Stimulated activated memory B cell treated with anti-CD40 and anti-IgM and Interleukin-4, amounts not matched to agents 10 μg/mL and 1 μg/mL and 100 μg/mL, for 72 hours (primary cell): ENCODE measurements at places on chromosomes 7 and 10.

DNA sequence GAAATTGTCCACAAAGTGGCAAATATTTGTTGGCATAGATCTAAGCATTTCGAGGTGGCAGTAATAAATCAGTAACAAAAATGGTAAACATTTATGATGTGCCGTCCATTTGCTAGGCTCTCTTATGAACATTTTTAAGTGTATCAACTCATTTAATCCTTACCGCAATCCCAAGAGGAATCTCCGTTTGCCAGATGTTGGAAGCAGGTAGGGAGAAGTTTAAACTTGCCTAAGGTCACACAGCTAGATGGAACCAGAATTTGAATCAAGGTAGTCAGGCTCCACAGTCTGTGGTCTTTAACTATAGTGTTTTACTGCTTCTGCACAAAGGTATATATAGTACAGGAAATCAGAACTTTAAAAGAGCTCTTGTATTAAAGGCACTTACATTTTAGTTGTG, 2.6 kb downstream of the MKLN1 start:
- no peak for ATAC-seq

- ATAC-seq = no peak
Measured at GRCh38 chr7:170551-171363, 21.6 kb upstream of the FAM20C start.

- no peak for ATAC-seq
Measured at GRCh38 chr10:111319866-111320265, 243.0 kb downstream of the ADRA2A start.

GRCh38 chr10:123926401-123927264, 35.0 kb upstream of the CPXM2 start:
- peak; percentile 62 for ATAC-seq

GRCh38 chr7:119826547-119826946, 446.4 kb upstream of the KCND2 start:
- ATAC-seq = no peak

DNA sequence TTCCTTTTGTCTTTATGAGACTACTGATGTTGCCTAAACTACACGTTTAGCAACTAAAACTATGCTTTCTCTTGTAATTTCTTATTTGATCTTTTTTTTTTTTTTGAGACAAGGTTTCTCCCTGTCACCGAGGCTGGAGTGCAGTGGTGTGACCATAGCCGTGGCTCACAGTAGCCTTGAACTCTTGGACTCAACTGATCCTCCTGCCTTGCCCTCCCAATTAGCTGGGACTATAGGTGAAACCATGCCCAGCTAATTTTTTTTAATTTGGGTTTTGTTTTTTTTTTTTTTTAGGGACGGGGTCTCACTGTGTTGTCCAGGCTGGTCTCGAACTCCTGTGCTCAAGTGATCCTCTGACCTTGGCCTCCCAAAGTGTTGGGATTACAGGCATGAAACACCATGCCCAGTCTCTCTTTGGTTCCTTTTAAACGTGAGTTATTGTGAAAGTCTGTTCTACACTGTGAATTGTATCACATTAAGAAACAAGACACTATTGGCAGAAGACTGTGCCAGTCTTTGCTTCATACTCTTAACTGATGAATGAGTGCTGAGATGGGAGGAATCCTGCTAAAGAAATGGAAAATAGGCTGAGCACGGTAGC, 6.4 kb downstream of the TMEM248 start:
- ATAC-seq = no peak

GRCh38 chr7:12133865-12134264, 77.2 kb upstream of the TMEM106B start:
- no peak for ATAC-seq

GRCh38 chr7:158997110-158997453, 140.7 kb downstream of the DYNC2I1 start:
- no peak for ATAC-seq

DNA sequence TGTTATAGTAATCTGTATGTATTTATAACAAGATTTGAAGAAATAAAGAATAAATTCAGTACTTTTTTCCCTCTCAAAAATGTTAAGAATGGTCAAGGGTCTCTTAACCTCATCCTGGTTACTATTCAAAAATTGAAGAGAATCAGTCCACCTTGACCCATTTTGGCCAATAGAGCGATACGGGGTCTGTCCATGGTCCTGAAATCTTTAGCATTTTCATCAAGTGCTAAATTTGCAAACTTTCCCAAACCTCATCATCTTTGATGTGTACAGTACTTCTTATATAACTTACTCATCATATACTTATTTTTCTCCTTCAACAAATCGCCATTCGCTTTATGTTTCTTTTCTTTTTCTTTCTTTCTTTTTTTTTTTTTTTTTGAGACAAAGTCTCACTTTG, 23.6 kb downstream of the TMEM178B start:
- ATAC-seq = no peak

DNA sequence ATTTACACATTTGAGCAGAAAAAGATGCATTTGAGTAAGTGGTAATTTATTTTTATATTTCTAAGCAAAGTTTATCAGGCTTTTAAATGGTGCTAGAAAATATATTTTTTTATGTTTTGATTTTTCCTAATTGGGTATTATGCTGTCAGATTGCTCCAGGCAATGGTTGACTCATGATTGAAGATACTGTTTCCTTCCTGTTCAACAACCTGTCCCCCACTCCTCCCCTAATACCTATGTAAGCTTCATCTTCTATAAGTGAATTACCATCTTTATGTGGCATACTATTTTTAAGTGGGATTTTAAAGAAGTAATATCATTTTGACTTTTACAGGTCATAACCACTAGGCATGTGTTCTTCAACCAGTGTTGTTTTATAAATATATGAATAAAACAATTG, 21.4 kb downstream of the TSPAN13 start:
- no peak for ATAC-seq

DNA sequence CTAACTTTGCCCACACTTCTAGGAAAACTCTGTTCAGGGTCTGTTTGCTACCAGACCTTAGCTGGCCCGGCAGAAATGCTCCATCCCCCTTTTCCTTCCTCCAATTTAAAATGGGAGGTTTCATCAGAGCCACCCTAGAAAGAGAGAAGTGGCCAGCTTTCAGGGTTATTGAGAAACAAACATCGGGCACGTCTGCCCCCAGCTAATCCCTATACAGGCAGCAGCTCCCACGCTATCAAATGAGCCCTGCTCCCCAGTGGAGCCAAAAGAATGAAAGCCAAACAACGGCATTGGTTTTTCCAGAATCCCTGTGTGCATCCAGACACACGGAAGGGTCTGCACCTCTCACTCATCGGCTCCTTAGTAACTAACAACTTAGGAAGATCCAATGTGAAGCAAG, 132.5 kb downstream of the GRID1 start:
- ATAC-seq = no peak

- no peak for ATAC-seq
Measured at GRCh38 chr7:19491821-19492452, 216.9 kb downstream of the POLR1F start.

DNA sequence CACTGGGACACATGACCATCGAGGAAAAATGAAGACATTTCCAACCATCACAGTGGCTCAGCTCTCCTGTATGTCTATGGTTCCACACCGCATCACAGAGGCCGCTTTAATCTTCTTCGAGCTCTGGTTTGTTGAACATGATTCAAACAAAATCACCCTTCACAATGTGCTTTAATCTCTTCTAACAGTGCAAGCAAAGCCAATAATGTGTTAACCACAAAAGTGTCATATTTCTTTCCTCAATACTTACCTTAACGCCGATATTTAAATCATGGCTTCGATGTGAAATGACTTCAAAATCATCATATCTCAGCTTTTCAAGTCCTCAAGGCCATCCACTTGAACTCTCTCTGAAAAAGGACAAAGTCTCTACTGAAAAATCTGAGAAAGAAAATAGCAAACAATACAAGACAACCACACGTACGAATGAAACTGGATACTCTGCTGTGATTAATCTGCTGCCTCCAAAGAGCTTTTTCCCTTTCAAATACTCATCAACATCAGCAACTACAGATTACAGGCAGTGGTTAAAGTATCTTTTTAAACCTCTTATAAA, 23.0 kb upstream of the SVIL start:
- no peak for ATAC-seq

DNA sequence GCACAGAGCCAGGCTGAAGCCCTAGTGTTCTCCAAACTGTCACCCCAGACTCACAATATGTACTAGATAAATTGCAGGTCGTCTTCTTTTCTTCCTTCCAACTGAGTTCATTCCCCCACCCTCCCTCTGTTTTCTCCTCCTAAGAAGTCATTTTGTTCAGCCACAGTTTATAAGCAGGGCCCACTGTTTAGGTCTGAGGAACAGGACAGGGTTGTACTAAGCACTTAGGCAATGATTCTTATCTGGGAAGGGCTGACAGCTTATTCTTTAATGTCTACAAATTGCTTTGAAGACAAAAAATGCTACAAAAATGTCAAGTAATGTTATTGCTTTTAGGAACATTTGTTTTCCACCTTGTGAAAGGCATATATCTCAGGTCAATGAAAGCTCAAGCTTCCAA, 59.1 kb downstream of the CDC123 start:
- ATAC-seq = no peak

DNA sequence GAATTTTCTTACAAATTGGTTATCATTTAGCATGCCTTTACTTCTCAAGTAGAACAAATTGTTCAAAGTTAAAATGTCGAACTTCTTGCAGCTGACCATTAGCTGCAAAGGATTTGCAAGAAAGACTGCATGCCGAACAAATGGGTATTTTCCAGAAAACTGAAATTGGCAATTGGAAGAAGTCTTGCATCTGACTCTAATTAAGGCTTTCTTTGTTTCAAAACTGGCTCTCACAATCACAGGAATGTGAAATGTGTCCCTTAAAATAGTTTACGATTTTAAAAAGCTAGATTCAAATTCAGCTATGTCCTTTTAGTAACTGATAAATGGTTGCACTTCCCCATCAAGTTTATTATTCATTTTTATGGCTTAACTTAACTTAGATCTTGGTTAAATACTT, 207.9 kb downstream of the ARL4A start:
- no peak for ATAC-seq

- ATAC-seq = peak; percentile 5
Measured at GRCh38 chr7:73856941-73857340, 4.0 kb upstream of the TMEM270 start.

DNA sequence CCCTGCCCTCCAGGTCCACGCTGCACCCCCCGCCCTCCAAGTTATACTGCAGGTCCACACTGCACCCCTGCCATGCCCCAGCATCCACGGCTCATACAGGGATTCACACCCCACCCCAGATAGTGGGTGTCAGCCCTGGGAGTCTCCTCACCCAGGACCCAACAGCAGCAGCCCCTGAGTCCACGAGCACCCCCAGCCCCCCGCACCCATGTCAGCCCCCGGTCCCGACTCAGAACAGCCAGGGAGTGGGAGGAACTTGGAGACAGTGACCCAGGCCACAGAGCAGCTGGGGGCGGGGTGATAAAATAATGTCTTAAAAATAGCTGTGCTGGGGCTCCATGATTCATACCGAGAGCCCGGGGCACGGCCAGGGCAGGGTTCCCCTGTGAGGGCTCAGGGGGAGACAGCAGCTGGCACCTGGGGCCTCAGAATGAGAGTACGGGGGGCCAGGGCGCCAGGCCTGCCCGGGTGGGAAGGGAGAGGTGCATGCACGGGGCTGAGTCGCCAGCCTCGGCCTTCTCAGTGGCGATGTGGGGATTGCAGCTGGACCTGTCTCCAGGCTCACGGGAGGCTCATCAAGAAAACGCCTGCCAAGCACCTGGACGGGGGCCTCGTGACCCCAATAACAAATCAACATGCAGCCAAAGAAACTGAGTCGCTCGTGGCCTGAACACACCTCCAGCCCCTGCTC, 29.8 kb downstream of the ADAP1 start:
- peak; percentile 76 for ATAC-seq

DNA sequence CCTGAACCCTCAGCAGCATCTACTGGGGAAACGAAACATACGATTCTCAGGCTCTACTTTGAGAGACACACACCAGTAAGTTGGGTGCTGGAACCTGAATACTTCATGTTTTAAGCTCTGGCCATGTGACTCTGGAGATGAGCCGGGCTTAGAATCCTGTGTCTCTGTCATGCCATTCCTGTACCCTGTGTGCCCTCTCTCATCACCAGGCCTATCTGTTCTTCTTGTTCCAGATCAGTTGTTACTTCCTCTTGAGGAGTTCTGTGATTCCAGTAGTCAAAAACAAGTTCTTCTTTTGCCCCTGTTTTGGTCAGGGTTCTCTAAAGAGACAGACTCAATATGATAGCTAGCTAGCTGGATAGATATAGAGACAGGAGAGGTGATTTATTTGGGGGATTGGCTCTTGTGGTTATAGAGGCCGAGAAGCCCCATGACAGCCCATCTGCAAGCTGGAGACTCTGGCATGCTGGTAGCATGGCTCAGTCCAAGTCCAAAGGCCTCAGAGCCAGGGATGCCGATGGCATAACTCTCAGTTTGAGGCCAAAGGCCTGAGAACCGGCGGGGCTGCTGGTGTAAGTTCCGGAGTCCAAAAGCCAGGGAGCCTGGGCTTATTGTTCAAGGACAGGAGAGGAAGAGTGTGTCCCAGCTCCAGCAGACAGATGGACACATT, 54.3 kb downstream of the CHN2 start:
- no peak for ATAC-seq

GRCh38 chr10:117554241-117554814, 11.8 kb downstream of the EMX2 start:
- ATAC-seq = no peak

DNA sequence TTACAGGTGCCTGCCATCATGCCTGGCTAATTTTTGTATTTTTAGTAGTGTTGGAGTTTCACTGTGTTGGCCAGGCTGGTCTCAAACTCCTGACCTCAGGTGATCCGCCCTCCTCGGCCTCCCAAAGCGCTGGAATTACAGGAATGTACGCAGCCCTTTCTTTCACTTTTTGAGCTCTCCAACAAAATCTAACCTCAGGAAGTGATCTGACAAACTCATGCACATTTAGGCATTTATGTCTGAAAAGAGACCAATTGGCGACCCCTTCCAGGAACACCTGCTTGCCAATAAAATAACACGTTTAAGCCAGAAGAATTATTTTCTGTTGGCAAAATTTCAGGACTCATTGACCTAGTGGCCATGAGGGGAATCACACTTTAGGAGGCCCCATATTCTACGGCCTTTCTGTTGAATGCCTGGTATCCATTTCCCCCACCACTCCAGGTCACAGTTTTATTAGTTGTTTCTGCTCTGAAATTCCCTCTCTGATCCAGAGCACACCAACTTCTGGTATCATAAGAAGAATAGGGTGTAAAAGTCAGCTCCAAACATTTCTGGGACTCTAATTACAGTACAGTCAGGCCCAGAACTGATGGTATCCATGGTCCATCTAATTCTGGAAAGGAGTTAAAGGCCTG, 65.8 kb upstream of the FRMD4A start:
- ATAC-seq = no peak

GRCh38 chr7:44324481-44325200, 753 bp downstream of the CAMK2B start:
- ATAC-seq = no peak

- ATAC-seq = peak; percentile 31
Measured at GRCh38 chr7:108263425-108263824, 133.3 kb upstream of the LAMB4 start.

GRCh38 chr7:43877968-43878864, 8.9 kb upstream of the MRPS24 start:
- ATAC-seq = no peak
